ENCODE measurements at places on chromosomes 5 and 9. TPM values are rescaled to one million over a fixed set of nuclear protein-coding genes. Genes with fewer than 3 reads are reported as not detected.

DNA sequence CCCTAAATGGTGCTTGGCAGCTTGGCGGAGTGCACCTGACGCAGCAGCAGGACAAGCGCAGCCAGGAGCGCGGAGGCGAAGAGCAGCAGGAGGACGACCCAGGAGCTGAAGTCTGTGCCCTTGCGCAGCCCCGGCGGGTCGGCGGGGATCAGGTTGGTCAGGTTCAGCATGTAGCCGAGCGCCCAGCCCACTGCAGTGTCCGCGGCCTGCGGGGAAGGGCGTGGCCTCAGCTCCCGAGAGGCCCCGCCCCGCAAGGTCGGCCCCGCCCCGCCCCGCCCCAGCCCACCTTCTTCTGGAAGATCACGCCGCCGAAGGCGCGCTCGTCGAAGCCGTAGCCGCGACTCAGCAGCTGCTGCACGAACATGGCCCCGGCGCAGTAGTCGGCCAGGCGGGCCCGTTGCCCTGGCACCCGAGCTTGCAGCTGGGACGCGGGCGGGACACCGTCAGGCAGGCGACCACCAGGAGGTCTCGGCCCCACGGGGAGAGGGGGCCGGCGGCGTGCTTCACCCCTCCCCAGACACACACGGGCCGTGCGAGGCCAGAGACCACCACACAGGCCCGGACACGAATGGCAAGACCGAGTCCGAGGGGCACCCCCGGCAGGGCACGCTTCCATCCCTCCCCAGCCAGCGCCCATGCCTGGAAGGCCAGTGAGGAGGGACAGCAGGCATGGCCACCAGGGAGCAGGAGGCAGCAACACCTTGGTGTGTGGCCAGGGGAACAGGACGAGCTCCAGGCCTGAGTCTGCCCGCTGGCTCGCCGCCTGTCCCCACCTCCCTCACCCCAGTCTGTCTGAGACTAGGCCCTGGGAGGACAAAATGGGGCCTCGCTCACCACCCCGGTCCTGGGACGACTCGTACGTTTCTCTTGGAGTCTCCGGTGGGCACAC is 2.9 kb upstream of the NPDC1 start:
- no peak for DNase-seq

- no peak for DNase-seq
These were observed 49.9 kb upstream of the DPYSL3 start for GRCh38 chr5:147559749-147560148.

DNA sequence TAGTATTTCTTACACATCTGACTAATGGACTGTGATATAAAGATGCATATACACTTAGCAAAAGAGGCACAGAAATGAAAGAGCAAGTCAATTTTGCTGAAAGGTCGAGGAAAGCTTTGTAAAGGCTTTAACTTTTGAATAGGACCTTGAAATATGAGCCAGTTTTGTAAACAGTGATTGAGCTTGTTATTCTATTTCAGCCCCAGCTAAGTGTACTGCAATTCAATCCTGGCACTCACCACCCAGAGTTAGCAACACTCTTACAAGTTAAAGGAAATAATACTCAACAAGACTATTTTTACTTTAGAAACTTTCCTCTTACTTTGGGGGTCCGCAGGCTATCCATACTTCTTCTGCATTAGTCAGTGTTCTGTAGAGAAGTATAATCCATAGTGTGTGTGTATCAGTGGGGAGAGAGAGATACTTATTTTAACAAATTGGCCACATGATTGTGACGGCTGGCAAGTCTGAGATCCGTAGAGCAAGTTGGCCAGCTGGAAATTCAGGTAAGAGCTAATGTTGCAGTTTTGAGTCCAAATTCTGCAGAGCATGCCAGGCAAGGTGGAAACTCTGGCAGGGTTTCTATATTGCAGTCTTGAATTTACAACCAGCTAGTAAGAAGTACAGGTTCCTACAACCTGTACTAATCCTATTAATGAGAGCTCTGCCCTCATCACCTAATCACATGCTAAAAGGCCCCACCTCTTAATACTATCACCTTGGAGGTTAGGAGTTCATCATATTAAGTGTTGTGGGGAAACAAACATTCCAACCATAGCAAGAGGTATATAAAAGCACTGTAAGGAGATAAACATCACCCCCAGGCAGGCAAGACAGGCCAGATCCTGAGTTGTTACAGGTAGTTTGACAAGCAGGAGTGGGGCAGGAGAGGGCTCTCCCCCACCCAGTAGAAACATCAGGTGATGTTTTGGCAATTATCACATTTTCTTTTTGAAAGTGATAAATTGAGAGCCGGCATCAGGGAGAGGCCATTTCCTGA is 33.6 kb downstream of the IL7R start:
- no peak for DNase-seq

DNA sequence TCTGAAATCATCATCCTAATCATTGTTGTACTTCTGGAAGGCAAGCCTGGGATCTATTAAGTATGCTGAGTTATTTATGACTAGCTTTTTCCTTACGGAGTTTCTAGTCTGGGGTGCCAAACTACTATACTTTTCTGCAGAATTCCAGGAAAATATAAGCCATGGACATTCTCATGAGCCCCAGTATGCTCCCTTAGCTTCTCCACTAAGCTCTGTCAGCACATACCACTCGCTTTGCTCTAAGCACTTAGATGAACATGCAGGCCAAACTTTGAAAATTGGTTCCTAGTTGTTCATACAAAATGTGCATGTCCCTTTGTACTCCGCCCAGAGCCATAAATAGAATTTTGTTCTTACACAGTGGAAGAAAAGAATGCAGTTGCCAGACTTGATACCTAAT is 284.6 kb downstream of the ARRDC3 start:
- DNase-seq: no peak

GRCh38 chr5:170297589-170298462 is at the start of gene LCP2:
Gene LCP2, minus strand, starts transcription at chr5:170297777. Its CDS starts 166 bp downstream, at chr5:170297611.
- no peak for DNase-seq

DNA sequence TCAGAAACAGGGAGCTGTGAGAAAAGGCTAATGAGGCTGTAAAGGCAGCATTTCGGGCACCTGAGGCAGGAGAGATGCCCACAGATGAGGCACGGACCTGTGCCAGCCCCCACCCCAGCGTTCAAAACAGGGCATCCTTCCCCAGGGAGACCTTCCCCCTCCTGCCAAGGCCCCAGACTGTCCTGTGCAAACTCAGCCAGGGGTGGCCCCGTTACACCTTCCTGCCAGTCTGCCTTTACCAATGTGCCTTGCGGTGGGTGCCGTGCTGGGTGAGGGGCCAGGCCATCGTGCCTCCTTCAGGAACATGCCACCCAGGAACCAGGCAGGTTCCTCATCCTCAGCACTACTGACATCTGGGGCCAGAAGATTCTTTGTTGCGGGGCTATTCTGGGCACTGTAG is 53.9 kb downstream of the AK8 start:
- DNase-seq: no peak

DNA sequence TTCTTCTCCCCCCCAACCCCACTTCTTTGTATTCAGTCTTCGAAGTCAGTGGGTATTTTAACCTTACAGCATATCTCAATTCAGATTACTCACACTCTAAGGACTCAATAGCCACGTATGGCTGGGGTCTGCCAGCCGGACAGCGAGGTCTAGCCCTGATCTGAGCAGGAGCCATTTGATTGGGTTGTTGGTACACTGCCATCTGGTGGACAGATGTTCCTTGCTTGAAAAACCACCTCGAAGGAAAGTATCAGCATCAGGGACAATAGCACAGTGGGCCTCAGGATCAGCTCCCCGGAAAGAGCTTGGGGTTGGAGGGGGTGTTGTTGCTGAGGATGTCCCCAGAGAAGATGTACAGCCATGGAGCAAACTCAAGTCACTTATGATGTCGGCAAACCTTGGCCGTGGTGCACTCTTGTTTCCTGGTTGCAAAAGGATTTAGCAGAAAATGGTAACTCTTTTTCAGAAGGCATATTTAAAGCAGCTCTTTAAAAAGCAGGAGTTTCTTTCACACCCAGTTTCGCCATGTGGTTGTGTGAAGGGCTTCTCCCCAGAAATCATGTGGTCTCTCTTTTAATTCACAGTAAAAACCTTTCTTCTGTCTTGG is 31.7 kb upstream of the KCNMB1 start:
- no peak for DNase-seq

GRCh38 chr5:90878549-90879196 is 320.1 kb downstream of the ADGRV1 start:
- no peak for DNase-seq

The PLPP7 gene
- total RNA-seq: 0.39 TPM

- no peak for DNase-seq
These were observed 35.2 kb downstream of the SH3PXD2B start for GRCh38 chr5:172418862-172419814.

DNA sequence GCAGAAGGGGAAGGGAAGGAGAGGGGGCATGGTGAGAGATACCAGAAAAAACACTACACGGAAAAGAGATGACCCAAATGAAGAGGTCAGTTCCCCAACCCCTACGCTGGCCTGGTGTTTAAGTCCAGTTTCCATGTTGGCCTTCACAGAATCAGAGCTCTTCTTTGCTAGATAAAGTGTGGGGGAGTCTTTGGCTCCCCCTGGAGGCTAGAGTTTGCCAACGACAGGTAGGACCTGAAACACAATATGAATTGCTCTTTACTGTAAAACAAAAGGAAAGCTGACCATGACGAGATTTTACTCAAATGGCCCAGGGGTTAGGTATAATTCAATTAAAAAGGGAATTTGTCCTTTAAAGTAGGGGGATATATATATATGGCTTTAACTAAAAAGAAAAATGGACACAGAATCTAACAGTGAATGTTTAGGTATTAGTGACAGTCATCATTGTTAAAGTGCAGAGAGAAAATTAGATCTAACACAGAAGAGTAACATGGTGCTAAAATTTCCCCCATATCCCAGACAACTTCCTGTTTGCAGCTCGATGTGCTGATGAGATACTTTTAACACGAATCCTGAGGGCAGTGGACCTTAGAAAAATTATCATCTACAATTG is 92.0 kb downstream of the SV2C start:
- DNase-seq: peak; percentile 16

GRCh38 chr9:72648324-72649126 is 127.1 kb downstream of the TMC1 start:
- DNase-seq: no peak

The AQP7 gene
- total RNA-seq: not detected

- DNase-seq: no peak
These were observed 209.1 kb downstream of the ADGRV1 start for GRCh38 chr5:90767710-90768109.

GRCh38 chr5:174550026-174550425 is 174.4 kb upstream of the MSX2 start:
- DNase-seq: no peak

- no peak for DNase-seq
These were observed 149.4 kb downstream of the HSD17B3 start for GRCh38 chr9:96152550-96152949.

DNA sequence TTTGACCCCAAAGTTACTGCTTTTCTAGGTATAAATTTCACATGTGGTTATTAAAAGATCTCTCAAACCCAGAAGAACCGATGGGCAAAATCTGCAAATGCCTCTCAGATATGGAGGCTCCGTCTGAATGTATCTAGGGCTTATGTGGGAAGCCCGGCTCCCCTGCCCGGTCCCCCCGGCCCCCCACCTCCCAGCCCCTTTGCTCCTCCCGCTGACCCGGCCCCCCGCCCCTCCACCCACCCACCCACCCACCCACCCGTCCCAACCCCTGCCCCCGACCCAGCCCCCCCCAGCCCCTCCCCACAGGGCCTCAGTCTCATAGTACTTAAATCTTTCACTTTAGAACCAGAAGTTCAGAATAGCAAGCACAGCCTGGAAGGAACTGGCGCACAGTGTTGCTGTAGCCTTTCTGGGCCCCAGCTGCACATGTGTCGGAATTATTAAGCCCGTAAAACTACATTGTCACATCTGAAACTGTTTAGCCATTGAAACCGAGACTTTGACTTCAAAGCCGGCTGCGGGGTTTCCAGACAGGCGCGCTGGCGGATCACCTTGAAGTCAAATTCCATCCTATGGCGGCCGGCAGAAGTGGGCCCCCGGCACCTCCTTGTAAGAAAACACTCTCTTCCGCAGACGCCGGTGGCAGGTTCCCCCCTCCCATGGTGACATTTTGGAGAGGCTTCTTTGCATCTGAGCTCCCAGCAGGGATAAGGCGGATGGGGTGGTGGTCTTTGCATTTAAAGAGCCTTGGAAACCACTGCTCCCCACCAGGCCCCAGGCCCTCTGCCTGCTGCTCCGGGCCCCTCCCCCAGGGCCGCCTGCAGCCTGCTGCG is 12.8 kb downstream of the NKD2 start:
- DNase-seq: no peak

DNA sequence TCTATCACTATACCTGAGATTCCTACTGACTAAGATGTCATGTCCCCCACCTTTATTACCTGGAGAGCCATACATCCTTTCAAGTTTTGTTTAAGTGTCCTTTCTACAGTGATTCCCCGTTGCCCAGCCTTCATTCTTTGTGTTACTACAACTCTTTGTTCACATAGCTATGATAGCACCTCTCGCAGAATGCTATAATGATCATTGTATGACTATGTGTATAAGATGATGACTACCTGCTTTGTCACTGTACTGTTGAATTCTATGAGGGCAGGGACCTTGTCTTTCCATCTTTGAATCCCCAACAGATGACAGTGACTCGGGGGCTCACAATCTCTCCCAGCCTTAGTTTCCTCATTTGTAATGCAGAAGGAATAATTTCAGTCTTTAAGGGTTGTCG is 361.2 kb downstream of the NPR3 start:
- no peak for DNase-seq

The FRMPD1 gene
- total RNA-seq: 0.07 TPM

- no peak for DNase-seq
These were observed at the start of gene KCNMB1 for GRCh38 chr5:170388818-170389549. Gene KCNMB1, minus strand, starts transcription at chr5:170389367. Its CDS starts 3,920 bp downstream, at chr5:170385447.

DNA sequence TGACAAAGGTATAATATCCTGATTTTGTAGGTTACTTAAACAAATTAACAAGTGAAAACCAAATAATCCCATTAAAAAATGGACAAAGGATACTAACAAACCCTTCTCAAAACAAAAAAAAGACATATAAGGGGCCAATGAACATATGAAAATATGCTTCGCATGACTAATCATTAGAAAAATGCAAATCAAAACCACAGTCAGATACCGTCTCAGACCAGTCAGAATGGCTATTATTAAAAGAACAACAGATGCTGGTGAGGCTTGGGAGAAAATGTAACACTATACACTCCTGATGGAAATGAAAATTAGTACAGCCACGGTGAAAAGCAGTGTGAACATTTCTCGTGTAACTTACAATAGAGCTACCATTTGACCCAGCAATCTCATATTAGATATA is 1542.2 kb upstream of the CDH9 start:
- DNase-seq: no peak

Data from activated B cell treated with CpG ODN at 0.5 μM for 24 hours (primary cell).